ENCODE measurements at places on chromosomes 2 and 18.

DNA sequence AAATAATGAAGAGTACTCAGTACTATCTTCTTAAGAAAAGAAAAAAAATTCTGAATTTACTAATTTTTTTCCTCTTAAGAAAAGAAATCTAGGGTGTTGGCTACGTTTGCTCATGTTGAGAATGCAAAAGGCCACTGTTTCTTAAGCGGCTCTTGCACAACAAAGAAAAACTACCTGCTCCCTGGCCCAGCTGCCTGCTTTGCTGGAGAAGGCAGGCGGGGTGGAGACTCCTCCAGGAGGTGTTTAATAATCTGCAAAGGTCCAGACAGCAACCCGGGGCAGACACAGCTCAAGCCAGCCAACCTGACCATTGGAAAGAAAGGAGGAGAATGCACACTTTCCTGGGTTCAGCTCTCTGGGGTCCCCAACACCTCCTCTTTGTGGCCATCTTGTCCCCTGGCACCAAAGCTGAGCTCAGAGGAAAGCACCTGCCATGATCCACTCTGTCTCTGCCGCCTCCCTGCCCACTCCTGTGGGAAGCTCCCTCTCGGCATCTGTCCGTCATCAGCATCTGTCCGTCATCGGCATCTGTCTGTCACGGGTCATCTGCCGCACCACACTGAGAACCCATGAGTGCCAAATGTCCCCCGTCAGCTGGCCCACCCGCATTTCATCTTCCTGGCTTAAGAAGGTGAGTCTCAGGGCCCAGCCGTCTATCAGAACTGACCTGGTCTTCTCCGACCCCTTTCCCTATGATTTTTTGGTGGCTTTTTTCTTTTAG is 11.9 kb downstream of the ZNF516 start:
- DNase-seq, result no peak

GRCh38 chr2:180411661-180412060 is 404.6 kb upstream of the CWC22 start:
- DNase-seq, result no peak

DNA sequence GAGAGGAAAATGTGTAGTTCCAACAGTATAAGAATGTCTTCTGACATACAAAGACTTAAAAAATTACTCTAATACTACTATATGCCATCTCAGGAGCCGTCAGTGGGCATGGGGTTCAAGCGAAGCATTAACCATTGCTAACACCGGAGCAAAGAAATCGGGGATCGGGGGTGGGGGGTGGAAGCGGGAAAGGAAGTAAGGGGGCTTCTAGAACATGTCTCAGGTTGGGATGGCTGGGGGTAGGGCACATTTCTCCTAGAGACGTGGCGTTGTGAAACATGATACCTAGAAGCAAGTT is 702 bp downstream of the LMAN1 start:
- no peak for DNase-seq

DNA sequence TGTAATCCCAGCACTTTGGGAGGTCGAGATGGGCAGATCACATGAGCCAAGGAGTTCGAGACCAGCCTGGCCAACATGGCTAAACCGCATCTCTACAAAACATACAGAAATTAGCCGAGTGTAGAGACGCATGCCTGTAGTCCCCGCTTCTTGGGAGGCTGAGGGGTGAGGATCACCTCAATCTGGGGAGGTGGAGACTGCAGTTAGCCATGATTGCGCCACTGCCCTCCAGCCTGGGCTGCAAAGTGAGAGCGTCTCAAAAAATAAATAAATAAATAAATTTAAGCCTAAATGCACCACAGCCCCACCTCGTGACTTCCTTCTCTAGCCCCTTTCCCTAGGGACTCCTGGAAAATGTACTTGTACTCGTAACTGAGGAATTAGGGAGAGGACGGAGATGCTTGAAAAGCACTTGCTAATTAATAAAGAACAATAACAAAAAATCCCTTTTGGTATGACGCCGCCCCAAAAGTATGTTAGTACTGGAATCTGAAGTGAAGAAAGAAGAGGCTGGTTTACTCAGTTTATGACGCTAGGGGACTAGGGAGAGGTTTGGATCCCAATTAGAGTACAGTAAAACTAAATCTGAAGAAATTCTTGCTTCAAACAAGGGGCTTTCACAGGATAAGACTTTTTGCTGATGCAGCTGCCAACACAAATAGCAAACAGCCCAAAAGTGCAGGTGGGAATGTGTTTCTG is 887 bp upstream of the ZNF396 start:
- no peak for DNase-seq

DNA sequence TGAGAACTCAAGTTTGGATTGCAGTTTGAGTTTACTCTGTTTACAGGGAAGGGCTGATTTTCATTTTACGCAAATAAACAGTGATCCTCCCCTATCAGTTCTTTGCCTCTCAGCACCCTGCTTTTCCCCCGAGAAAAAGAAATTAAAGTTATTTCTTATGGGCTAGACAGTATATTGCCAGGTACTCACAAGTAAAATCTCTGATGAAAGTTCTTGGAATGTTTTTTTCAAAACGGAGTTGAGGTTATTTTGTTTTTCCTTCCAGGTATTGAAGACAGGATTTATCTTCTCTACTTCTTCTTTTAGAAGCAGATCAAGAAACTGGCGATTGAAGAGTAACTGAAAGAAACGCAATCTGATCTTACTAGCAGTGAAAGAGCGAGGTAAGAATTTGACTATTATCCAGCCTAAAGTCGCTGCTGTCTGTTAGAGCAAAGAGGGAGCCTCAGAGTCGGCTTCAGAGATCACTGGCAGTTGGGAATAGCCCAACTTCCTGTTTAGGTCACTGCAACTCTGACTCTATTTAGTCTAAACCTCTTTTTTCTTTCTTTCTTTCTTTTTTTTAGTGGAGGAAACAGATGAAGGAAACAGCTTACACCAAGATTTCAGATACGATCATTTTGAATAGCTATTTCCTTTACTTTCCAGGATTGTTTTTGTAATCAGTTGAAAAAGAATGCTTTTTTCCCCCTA is at the start of gene TFPI:
TFPI (minus strand) TSS at position 425 of the 693 bp plus-strand sequence. CDS start 50,667 bp downstream, outside the sequence.
- peak; percentile 1 for DNase-seq

- DNase-seq, result peak; percentile 51
Observed at GRCh38 chr2:112259509-112260294, 4.9 kb upstream of the ZC3H8 start.

DNA sequence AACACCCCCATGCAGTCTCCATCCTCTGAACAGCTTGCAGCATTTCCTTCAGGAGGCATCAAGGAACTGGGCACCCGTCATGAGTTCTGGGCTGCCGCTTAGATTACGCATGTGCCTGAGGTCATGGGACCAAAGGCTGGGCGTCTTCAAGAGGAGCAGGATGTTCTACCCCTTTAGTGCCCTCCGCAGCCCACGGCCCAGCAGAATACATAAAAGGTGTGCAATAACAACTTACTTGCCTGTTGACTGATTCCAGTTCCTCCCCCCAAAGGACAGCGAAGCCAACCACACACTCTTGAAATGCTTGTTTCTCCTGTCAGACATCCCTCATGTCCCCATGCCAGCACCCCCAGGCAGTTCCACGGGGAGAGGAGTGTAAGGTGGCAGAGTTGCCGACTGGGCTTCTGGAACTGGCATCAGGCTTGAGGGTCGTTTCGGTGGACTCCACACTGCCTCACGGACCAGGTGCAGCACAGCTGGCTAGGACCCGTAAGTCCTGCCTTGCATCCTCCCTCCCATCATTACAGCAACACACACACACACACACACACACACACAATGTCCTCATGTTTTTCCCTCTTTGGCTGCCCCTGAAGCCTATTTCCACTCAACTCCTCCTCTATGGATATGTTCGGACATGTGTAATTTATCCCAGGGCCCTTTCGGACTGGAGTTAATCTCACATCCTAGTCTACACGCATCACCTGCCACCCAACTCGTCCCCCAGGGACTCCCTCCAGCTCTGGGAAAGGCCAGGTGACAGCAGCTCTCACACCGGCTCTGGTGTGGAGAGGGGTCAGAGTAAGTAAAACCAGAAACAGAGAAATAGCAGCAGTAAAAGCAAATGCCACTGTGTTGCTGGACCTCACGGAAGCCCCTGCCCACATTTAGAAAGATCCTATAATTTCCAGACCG is 200.7 kb downstream of the BCL11A start:
- DNase-seq, result no peak

DNA sequence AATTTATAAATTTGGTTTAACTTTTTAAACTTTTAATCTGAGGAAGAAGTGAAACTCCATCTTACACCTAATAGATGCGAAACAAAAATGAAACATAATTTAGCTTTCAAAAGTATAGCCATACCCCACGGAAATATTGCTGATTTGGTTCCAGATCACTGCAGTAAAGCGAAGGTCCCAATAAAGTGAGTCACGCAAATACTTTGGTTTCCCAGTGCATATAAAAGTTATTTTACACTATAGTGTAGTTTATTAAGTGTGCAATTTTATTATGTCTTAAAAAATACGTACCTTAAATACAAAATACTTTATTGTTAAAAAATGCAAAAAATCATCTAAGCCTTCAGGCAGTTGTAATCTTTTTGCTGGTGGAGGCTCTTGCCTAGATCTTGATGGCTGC is 55.1 kb downstream of the TWSG1 start:
- no peak for DNase-seq

DNA sequence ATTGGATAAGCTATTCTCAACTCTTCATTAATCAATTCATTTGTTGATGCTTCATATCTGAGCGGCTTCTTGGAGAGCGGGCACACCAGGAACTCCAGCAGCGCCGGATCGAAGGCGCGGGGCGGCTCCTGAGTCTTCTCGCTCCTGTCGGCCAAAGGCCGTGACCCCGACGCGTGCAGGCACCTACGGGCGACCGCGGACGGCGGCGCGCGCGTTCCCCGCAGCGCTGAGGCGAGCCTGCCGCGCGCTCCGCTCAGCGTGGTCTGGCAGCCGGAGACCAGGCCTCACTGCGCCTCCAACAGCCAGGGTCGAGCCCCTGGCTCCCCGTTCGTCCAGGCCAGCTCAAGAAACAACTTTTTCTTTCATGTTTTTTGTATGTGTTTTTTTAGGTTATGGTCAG is 97.5 kb downstream of the ICA1L start:
- DNase-seq, result no peak

GRCh38 chr18:7102131-7102530 is 15.5 kb downstream of the LAMA1 start:
- no peak for DNase-seq

GRCh38 chr2:199378948-199379650 is 78.6 kb downstream of the SATB2 start:
- no peak for DNase-seq

- DNase-seq, result no peak
Observed at GRCh38 chr18:23929362-23929930, 85.1 kb upstream of the TTC39C start.

DNA sequence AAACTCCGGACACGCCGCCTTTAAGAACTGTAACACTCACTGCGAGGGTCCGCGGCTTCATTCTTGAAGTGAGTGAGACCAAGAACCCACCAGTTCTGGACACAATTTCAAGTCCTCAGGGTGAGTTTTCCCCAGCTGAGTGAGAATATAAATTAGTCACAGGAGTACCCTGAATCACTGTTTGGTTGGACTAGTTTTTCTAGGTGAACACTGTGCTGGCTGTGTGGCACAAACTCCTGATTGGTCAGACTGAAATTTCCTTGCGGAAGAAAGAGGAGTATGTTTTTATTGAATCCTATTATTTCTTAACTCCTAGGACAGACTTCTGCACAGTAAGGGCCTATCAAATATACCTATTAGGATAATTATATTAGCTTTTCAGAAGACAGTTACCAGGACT is 288.1 kb upstream of the UBE2E3 start:
- no peak for DNase-seq

DNA sequence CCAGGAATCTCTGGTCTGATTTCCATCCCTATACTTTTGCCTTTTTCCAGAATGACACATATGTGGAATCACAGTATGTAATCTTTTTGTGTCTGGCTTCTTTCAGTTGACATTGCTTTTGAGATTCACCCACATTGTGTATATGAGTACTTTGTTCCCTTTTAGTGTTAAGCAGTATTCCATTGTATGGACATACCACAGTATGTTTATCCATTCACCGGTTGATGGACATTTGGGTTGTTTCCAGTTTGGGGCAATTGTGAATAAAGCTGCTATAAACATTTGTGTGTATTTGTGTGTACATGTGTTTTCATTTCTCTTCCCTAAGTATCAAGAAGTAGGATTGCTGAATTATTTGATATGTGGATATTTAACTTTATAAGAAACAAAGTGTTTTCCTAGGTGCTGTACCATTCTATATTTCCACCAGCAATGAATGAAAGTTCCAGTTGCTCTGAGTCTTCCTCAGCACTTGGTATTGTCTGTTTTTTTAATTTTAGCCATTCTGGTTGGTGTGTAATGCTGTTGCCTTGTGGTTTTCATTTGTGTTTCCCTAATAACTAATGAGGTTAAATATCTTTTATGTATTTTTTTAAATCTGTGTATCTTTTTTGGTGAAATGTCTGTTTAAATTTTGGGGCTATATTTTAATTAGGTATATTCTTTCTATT is 203.5 kb upstream of the HAAO start:
- DNase-seq, result no peak

DNA sequence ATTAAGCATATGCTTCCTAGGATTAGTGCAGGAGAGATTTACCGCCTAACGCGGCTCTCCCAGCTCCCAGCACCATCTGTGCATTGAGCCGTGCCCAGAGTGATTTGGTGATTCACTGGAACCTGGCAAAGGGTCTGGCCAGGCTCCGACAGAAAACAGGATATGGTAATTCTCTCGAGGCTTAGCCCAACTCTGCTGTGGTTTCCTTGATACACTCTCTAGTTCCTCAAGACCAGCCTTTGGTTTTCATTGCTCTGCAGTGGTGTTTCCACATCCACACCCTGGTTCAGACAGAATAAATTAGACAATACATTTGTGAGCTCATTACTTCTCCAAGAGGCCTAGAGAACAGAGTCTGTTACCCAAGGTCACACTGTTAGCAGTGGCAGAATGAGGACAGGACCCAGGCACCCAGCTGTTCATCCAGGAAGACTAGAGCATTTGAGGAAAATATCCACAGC is 23.0 kb upstream of the SMAD2 start:
- no peak for DNase-seq

DNA sequence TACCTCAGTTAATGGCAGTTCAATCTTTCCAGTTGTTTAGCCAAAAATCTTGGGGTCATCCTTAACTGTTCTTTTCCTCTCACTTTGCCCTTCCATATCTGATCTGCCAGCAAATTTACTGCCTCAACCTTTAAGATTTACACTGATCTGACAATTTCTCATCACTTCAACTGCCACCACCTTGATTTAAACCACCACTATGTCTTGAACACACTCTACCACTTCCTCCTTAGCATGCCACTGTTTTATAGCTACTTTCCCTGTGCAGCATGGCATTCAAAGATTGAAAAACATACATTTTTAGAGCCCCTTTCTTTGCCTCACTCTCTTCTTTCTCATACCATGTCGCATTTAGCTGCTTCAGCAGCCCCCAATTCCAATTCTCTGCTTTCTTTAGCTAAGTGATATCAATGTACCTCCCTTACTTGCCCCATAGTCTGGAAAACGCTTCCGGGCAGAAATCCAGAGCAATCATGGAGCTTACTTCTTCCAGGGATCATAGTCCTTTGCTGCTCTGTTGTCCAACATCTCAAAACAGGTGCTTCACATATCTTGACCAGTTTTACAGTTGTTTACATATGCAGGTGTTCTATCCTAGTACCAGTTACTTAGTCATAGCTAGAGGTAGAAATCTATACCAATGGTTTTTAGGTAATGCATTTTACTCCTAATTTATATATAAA is 10.9 kb downstream of the PGAP1 start:
- no peak for DNase-seq

GRCh38 chr2:27130396-27130795 is 4.0 kb downstream of the PREB start:
- no peak for DNase-seq

GRCh38 chr2:8222979-8223694 is 458.7 kb upstream of the ID2 start:
- DNase-seq, result no peak

GRCh38 chr2:239194731-239195317 is 206.0 kb downstream of the HDAC4 start:
- DNase-seq, result no peak

- DNase-seq, result no peak
Observed at GRCh38 chr2:6164986-6165747, 473.0 kb downstream of the SOX11 start.
